ENCODE measurements at places on chromosomes 2 and 18.

GRCh38 chr18:48915626-48916425, 34.9 kb downstream of the SMAD7 start:
- no peak for DNase-seq

DNA sequence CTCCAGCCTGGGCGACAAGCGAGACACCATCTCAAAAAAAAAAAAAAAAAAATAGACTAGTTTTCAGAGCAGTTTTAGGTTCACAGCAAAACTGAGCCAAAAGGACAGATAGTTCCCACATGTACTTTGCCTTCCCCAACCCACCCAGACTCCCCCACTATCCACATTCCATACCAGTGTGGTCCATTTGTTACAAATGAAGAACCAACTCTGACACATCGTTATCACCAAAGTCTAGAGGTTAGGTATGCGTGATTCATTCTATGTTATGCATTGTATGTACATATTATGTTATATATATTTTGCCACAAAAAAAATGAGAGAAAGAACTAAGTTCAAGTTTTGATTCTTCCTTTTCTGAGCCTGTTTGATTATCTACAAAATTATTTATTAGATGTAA, 3.5 kb downstream of the DUSP11 start:
- no peak for DNase-seq

GRCh38 chr2:217398860-217399259, 539.0 kb upstream of the TNP1 start:
- DNase-seq = no peak

DNA sequence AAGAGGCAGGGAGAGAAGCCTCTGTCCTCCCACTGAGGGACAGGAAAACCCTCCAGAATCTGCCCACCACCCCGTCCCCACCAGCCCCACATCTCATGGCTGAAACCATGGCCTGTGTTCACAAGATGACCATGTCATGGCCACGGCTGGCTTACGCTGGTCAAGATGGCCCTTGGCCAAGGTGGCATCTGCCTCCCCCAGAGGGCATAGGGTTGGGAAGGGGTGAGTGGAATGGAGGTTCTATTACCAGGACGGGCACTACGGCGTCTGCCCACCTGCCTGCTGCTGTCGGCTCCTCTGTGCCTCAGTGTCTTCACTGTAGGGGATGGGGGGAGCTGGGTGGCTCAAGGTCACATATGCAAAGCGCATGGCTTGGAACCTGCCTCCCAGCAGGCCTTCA, 19.8 kb downstream of the ODC1 start:
- DNase-seq = no peak

Data from suprapubic skin (tissue), 4 donors.